ENCODE measurements at places on chromosomes 2 and 18.
A peak's percentile ranks its signal among the peaks of the same experiment; 100 is the strongest.

DNA sequence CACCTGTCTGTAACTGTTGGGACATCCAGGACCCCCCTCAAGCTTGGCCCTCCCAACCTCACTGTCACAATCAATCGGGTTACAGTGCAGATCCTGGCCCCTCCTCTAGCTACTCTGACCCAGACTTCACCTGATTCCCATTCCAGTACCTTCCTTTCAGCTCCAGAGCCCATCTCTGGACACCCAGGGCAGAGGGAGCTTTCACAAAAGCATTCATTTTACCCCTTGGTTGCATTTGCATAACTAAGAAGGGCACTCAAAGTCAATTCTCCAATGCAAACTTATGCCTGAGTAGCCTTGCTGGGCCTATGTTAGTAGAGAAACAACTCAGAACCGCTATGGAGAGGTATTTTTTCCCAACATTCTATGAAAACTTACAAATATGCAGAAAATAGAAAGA is 7.4 kb downstream of the ZAP70 start:
- DNase-seq, result no peak

DNA sequence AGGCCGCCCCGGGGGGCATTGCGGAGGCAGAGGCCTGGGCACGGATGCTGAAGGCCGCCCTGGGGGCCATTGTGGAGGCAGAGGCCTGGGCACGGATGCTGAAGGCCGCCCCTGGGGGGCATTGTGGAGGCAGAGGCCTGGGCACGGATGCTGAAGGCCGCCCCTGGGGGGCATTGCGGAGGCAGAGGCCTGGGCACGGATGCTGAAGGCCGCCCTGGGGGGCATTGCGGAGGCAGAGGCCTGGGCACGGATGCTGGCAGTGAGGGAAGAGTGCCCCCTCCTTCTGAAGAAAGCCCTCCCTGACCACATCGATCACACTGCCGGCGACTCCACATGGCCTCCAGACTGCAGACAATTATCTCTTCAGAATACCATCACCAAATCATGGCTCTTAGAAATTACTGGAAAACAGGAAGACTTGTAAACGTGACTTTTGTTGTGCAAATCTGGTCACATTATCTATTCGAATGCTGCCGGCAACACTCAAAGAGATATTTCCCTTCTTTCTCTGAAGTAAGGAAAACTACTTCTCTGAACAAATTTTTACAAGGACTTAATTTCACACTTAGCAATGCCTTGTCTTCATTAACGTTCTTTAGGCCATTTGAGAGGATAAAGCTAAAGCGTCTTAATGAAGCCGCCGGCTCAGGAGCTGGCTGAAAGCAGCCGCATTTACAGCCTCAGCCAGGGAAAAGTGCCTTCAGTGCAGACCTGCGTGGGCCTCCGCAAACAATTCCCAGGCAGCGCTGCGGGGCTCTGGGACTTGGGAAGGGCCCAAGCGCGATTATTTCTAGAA is 18.1 kb upstream of the SNTG2 start:
- no peak for DNase-seq

- DNase-seq, result no peak
Measured at GRCh38 chr2:133140620-133141019, 427.6 kb downstream of the NCKAP5 start.

DNA sequence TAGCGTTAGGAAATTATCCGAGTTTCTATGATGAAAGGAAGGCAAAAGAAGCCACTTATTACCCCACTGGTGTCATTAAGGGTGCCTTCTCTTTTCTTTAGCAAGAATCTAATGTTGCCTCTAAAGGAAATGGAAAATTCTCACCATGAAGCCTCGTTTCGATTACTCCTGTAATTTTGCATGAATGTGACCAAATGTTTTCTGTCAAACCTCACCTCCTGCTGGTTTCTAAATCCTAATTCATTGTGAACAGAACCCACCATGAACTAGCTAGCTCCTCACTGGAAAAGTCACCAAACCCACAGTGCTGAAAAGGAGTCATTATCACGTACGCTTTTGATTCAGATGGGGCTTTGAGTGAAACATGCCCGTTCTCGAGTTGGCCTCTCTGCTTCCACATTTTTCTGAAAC is 119.9 kb downstream of the COPS8 start:
- DNase-seq, result no peak

DNA sequence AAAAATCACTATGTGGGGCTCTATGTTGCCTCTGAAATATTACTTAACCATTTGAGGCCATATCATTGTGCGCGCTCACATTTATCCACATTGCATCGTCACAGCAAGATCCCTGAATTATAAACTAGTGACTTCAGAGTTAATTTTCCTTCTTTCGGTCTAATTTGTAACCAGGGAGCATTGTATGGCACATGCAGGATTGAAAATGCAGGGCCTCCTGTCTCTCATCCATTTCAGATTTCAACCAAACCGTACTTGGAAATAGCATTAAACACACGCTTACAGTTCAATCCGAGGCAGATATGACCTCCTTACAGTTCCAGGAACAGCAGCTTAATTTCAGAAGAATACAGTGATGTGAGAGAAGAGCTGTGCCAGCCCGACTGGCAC is 532 bp downstream of the MYOM1 start:
- DNase-seq, result no peak

- DNase-seq, result no peak
Measured at GRCh38 chr2:128134573-128134972, 43.6 kb downstream of the UGGT1 start.

DNA sequence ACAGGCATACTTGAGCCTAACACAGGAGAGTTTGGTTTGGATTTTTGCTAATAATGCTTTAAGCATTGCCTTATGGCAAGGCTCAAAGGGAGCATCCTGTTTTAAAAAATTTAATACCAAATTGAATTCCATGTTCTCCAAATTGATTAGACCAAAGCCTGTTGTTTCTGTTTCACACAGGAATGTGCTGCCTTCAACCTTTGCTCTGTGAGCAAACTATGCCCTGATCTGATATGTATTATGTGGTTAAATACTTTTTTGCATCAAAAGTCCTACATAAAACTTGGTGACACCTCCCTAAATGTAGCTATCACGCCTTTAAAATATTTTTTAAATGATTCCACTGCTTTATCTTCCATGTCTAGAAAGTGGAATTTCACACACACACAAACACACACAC is 691.4 kb downstream of the CPS1 start:
- no peak for DNase-seq

DNA sequence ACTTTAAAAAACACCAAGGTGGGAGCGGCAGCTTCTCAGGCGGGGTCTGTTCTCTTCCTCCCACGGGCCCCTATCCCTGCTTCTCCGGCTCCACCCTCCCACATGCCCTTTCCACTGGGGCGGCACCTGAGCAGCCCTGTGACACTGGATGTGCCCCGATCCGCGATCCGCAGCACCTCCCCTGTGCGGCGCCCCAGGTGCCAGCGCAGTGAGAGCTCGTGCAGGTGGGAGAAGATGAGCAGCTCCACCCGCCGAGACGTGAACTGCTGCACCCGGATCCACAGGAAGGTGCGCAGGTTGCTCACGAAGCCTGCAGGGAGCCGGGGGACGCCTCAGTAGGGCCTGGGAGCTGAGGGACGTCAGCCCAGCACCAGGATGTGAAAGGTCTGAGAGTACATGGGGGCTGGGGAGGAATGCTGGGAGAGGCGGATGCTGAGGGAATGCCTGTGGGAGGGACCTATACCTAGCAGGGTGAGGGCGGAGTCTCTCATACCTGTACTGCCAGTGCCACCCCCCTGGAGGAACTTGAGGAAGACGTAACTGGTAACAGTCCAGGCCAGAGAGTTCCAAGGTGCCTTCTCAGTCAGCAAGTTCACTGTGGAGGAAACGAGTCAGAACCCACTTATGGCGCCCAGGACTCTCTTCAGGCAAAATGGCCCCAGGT is 2.8 kb downstream of the ABCB6 start:
- DNase-seq, result no peak

DNA sequence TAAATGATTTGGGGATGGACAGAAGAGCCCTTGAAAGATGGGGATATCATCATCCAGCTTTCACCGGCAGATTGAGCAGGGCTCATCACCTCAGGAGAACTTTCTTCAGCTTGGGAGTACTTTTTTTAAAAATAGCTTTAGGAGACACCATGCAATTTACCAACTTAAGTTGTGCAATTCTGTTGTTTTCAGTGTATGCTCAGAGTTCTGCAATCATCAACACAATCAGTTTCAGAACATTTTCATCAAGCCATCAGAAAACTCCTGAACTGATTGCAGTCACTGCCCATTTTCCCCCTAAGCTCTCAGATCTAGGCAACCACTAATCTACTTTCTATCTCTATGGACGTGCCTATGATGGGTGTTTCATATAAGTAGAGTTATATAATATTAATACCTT is 117.7 kb downstream of the CRIM1 start:
- DNase-seq, result no peak

DNA sequence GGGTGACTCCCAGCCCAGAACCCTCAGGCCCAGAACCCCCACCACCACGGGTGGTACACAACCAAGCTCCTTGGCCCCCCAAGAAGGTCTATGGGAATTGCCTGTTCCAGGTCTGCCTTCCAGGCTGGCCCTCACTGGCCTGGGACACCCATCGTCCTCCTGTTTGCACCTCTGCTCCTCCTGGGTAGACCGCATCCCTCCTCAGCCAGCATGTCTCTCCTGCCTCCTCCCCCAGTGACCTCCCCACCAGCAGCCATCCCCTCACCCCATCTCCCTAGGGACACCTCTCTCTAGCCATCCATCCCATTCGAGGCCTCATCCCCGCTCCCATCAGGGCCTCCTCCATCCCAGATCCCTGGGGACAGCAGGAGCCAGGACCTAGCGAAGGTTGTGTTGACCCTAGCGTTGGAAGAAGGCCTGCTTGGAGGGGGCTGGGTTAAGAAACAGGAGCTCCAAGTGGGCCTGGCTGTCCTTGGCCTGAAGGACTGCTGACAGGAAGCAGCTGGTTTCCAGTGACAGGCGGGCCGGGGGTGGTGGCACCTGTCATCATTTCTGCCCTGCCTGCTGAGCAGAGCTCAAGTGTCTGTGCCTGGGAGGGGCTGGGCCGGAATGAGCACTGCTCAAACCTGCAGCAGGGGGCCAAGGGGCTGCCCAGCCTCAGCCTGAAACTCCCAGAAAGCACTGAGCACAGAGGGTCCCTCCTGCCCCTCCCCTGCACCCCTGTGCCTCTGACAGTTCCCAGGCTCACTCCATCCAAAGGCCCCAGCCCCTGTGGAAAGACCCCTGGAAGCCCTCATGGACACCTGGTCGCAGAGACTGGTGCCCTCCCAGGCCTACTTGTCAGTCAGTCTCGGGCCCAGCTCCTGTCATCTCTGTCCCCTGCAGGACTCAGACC is 96.0 kb upstream of the OTOS start:
- DNase-seq, result no peak

DNA sequence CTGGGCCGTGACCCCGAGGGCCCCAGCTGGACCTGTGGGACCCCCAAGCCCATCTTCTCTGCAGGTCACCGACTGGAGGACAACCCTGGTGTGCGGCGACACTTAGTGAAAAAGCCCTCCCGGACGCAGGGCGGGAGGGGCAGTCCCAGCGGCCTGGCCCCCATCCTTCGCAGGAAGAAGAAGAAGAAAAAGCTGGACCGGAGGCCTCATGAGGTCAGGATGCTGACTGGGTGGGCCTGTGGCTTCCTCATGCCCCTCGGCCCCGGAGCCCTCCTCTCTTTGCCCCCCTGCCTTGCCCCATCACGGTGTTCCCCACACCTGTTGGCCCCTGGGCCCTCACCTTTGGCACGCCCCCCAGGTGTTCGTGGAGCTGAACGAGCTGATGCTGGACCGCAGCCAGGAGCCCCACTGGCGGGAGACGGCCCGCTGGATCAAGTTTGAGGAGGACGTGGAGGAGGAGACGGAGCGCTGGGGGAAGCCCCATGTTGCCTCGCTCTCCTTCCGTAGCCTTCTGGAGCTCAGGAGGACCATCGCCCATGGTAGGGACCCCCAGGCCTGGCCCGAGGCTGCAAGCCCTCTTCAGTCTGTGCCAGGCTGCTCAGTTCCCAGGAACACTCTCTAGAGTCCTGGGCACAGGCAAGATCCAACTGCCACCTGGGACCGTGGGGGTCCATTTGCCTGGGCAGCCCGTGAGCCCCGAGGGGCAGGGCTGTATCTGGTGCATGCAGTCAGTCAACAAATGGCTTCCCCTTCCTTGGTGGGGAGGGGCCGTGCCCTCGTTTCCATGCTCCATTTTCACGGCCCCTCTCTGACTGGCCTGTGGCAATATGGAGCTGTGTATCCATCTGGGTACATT is 4.7 kb downstream of the SLC4A3 start:
- no peak for DNase-seq

DNA sequence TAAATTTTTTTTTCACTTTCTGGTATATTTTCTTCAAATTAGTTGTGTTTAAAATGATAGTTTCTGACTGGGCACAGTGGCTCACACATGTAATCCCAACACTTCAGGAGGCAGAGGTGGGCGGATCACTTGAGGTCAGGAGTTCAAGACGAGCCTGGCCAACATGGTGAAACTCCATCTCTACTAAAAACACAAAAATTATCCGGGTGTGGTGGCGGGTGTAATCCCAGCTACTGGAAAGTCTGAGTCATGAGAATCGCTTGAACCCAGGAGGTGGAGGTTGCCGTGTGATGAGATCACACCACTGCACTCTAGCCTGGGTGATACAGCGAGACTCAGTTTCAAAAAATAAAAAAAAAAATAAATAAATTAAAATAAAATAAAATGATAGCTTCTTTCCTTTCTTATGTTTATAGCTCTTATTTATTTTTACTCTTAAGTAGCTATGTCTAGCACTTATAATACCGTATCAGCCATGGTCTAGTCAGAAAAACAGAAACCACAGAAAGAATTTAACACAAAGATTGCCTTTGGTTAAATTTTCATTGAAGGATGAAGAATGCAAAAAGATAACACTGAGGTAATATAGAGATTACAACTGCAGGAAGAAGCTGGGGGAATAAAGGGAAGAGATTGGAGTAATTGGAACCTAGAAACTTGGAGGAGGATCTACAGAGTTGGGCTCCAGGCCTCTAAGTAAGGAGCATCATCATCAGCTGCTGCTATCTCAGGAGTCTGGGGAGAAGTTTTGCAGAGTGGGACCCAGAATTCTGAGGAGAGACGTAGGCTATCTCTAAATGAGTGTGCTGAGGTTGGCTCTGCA is 54.7 kb upstream of the MBOAT2 start:
- DNase-seq, result no peak

DNA sequence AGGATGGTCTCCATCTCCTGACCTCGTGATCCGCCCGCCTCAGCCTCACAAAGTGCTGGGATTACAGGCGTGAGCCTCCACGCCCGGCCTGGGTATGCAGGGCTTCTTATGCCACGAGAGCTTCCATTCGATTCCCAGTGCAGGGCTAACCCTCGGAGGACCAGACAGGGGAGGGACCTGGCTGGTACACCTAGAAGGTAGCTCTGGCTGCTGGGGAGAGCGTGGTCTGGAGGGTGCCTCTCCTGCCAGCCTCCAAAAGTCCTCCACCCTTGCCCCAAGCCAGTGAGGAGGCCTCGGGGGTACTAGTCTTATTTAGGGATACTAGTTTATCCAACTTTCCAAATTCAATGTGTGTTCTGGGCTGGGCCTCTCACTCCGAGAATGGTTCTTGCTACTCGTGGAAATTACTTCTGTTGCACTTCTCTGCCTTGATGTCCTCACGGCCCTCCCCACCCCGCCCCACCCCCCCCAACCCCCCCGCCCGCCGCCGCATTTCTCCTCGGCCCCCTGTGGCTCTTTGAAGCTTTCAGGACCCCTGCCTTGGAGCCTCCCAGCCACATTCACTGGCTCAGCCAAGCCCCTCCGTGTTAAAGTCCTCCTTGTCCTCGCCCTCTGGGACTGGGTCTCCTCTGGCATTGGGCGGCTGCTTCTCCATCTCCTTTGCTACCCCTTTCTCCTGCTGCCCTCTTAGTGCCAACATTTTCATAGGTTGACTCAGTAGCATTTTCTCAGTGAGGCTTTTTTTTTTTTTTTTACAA is 143.0 kb upstream of the EPAS1 start:
- peak; percentile 70 for DNase-seq

- no peak for DNase-seq
Measured at GRCh38 chr18:12857215-12857905, 26.7 kb downstream of the PTPN2 start.

Measured in lower leg skin (tissue), 4 donors.